ENCODE measurements at places on chromosomes 13 and 19.

- no peak for DNase-seq
Observed at GRCh38 chr13:98632961-98633360, 56.1 kb upstream of the STK24 start.

GRCh38 chr13:76607866-76608265 lies 278.3 kb downstream of the KCTD12 start:
- no peak for DNase-seq

- DNase-seq = no peak
Observed at GRCh38 chr13:39506559-39507390, 96.2 kb downstream of the LHFPL6 start.

- DNase-seq = no peak
Observed at GRCh38 chr19:13122275-13122878, 4.3 kb downstream of the NACC1 start.

DNA sequence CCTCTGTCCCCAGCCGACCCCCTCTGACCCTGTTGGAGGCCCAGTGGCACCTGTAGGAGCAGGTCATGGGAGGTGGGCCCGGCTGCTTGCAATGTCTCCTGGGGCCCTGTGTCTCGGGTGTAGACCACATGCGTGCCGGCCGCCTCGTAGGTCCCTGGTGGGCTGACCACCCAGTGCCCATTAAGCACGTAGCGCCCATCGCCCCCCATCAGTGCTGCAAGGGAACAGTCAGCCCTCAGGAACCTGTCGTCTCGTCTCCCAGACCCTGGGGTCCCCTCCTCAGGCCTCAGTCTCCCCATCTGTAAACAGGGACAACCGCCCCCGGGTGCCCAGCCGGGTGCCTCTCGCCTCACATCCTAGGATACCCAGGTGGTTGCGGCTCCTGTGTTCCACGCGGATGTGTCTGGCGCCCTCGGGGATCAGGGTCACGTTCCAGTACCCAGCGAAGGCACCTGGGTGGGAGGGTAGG lies 5.6 kb downstream of the ADAMTSL5 start:
- no peak for DNase-seq

DNA sequence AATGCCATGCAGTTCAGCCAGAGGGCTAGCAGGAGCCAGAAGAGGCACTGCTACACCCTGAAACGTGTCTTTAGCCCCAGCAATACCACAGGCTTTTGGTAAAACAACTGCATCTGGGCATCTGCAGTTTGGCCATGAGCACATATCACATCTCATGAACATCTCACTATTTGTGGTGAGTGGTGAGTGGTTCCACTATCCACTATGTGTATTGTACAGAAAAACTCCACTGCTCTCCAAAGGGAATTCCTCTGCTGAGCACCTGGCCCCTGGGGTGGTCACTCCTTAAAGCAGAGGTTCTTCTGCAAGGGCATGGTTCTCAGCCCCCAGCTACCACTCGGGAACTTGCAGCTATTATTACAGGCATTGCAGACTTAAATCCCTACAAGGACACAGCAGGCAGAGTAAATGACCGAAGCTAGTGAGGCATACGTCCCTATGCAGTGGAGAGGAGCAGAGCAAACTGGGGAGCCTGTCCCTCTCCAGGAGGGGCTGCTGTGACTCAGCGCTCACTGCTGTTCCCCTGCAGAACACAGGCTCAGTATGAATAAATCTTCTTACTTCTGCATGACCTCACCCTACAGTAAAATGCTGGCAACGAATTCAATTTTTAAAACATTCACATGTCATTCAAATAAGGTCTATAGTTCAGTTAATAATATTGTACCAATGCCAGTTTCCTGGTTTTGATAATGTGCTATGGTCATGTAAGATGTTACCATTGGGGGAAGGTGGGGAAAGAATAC lies 332.4 kb upstream of the ZNF507 start:
- DNase-seq = no peak
